Endothelial cell of umbilical vein (primary cell): ENCODE measurements at places on chromosomes 3 and 15.
A peak's percentile ranks its signal among the peaks of the same experiment; 100 is the strongest.

- no peak for DNase-seq
Measured at GRCh38 chr3:102577082-102577789, 142.4 kb downstream of the ZPLD1 start.

- DNase-seq = peak; percentile 81
Measured at GRCh38 chr3:169387751-169388696, 275.5 kb downstream of the MECOM start.

DNA sequence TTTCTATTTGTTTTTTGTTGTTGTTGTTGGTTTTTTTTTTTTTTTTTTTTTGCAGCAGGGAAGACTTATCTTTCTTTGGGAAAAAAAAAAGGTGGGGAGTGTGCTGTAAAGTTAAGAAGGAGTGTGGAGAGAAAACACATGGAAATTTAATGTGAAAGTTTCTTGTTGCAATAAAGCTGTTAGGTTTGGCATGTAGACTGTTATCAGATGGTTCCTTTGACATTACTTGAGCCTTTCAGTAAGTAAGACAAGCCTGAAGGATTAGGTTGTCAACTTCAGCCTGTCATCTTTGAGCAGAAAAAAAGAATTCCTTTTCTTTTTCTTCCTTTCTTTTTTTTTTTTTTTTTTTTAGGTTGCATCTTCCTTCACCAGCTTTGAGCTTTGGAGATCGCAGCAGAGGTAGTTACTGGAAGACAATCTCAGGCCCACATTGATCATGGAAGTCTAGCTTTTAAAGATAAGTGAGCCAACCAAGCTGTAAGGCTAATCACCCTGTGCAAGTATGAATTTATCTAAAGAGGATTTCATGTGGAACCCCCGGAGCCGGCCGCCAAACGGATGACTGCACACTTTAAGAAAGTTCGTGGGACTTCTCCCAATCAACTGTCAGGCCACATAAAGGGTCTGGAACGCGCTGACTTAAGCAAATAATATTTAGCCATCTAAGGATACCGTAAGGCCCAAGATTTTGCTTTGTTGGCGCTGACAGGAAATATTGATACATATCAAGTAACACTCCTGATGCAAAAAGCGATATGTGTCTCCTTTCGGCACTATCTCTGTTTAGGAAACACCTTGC is 1040.1 kb upstream of the NR2F2 start:
- DNase-seq = peak; percentile 52

DNA sequence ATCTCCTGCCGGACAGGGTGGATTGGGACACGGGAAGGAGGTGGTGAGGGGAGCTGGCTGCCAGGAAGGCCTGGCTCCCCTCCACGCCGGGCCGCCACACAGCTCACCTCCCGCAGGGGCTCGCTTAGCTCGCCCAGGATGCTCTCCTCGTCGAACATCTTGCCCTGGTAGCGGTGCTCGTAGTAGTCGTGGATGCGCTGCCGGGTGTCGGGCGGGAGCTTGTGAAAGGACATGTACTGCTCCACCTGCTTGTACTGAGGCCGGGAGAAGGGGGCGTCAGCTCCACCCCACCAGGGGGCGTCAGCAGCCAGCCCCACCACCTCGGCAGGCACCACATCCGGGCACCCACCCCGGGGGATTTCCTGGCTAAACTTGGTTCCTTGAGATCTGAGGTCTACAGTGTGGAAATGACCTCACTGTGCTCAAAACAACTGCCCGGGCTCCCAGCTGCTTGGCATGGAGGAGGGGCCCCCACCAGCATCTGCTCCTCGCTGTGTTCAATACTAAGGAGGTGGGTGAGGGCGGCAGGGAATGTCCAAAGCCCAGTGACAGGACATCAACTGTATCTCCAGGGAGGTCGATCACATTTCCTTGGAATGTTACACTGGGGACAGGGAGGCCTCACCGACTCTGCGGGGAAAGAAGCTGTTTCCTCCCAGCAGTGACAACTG is 43.4 kb downstream of the HCN4 start:
- DNase-seq = no peak

- DNase-seq = peak; percentile 64
Measured at GRCh38 chr15:63088533-63089245, 33.0 kb upstream of the LACTB start.

DNA sequence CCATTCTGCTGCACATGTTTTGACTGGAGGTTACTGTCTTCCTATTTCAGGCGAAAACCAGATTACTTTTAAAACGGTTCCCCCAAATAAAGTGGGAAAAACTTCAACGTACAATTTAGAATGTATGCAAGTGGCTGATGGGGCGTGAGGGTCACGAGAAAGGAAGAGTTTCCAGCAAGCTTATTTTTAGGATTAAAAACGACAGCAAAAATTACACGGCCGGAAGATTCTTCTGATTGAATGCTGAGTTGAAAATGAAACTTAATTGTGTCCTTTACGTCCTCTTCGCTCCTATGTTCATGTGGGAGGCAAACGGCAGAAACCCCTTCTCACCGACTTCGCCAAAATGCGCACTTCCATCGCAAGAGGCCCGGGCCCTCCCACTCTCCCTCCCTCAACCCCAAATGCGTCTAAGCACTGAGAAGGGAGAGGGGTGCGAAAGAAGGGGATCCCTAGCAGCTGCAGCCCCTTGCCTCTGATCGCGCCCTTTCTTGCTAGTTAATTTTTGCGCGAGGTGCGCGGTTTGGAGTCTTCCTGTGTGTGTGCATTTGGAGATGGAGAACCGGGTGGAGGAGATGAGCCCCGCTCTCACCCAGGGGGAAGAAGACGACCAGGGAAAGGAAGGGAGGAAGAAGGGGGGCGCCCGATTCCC is 656 bp downstream of the CD47 start:
- peak; percentile 60 for DNase-seq

DNA sequence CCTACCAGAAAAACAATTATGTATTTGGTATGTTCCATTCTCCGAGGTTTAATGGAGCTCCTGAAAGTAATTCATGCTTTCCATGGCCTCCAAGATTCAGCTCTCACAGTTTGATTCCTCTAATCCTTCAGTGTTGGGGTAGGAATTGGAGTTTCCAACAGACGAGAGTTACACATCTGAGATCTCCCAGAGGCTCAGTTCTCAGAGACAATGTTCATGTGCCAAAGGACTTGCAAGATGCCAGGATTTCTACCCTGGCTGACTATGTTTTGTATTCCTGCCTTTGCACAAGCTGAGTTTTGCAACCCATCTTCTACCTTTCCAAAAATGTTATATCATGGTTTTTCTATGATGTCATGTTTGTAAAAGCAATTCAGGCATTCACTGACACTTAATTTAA is 322.9 kb downstream of the ERC2 start:
- no peak for DNase-seq

- DNase-seq = no peak
Measured at GRCh38 chr15:77647961-77648360, 15.2 kb upstream of the LINGO1 start.

DNA sequence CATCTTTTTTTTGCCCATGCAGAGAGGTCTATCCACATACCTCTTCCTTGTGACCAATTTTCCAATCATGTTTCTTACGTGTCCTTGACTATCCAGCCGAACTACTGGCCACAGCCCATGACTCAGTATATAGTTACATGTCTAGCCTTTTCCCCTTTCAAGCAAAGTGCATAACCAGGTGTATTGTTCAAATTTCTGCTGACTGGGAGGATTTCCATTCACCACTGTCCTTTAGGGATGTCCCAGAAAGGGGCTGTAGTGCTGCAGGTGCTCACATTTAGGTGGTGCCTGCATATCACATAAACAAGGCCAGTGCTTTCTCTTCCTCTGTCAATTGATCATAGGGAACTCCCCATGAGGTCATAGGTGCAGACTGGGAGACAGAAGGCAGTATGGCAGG is 69.4 kb upstream of the ALDH1A3 start:
- DNase-seq = no peak

DNA sequence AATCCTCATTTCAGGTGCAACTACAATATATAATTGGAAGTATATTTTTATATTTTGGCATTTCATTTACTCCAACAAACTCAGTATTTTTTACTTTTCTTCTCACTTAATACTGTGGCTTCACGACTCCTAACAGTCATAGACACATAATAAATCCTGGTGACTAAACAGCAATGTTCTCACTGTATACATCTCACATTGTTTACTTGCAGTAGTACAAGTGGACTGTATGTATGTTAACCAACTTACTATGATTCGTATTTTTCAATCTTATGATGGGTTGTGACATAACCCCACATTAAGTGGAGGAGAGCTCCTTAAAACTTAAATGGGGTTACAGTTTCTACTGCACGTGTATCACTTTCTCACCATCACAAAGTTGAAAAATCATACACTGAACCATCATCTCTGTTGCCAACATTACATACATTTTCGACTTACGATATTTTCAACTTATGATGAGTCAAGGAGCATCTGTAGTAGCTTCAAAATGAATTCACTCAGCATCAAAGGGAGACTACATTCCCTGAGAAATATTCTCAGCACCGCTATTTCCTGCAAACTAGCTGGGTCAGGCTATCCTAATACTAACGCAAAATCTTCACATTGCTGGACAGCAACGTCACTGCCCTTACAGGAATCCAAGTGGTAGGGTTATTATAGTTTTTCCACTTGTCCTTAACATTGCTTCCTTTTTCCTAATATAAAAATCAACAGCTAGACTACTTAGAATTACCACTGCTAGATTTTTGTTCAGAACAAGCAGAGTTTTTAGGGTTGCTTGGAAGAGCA is 7.3 kb downstream of the ADAM10 start:
- peak; percentile 83 for DNase-seq

GRCh38 chr3:5165698-5166097 is 21.8 kb upstream of the EDEM1 start:
- no peak for DNase-seq

DNA sequence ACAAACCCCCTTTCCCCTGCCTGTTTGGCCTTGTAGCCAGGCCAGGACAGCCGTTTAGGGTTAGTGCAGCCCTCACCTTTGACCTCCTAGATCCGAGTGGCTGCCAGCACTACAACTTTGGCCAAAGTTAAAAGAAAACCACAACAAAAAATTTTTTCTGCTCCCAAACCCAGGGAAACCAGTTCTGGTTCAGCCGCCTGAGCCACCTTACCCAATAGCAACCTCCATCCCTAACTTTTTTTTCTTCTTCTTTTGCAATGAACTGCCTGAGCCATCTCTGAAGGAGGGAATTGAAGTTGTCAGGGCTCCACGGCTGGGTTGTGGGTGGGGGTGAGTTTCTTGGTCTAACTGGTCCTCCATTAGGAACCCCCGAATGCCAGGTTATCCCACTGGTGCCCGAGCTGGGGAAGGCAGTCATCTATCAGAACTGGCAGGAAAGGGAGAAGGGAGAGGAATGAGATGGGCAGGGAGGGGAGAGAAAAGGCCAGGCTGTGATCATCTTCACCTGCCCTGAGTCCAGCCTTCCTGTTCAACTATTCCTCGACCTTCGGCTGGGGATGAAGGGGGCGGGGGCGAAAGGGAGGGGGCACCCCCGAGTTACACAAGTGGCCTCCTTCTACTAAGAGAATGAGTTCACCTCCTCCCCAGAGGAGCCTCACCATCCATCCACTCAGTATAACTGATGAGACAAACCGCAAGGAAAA is 6.2 kb upstream of the NR2F2 start:
- DNase-seq = peak; percentile 74

GRCh38 chr3:46536758-46537157 is 29.3 kb downstream of the LRRC2 start:
- no peak for DNase-seq

DNA sequence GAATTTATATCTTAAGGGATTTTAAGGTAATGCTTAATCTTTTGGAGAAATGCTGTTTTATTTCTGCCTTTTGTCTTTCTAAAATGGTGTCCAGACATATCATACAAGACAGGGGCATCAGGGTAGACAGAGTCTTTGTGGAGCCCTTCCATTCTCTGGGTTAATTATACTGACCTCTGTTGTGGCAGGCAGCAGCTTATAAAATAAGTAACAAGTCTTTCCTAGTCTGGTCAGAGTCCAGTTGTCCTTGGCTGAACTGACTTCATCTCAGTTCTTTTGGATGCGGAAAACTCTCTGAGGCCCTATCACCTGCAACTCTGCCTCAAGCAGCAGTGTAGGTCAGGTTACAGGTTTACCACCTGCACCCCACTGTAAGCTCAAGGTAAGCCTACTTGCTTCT is 19.2 kb downstream of the MYNN start:
- DNase-seq = no peak

DNA sequence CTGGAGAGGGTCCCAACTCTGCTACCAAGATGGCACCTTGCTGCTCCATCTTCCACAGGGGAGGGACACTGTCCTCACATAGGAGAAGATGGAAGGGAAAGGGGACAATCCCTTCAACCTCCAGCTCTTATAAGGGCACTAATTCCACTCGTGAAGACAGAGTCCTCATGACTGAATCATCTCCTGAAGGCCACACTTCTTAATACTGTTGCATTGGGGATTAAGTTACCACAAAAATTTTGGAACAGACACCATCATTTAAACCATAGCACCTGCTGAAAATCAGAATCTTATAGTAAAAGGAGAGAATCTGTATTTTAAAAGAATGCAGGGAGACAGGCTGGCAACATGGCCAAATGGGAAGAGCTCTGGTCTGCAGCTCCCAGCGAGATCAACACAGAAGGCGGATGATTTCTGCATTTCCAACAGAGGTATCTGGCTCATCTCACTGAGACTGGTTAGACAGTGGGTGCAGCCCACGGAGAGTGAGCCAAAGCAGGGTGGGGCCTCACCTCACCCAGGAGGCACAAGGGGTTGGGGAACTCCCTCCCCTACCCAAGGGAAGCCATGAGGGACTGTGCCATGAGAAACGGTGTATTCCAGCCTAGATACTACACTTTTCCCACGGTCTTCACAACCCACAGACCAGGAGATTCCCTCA is 69.4 kb upstream of the LIPC start:
- no peak for DNase-seq

GRCh38 chr3:190811775-190812480 is 50.6 kb downstream of the GMNC start:
- peak; percentile 33 for DNase-seq

DNA sequence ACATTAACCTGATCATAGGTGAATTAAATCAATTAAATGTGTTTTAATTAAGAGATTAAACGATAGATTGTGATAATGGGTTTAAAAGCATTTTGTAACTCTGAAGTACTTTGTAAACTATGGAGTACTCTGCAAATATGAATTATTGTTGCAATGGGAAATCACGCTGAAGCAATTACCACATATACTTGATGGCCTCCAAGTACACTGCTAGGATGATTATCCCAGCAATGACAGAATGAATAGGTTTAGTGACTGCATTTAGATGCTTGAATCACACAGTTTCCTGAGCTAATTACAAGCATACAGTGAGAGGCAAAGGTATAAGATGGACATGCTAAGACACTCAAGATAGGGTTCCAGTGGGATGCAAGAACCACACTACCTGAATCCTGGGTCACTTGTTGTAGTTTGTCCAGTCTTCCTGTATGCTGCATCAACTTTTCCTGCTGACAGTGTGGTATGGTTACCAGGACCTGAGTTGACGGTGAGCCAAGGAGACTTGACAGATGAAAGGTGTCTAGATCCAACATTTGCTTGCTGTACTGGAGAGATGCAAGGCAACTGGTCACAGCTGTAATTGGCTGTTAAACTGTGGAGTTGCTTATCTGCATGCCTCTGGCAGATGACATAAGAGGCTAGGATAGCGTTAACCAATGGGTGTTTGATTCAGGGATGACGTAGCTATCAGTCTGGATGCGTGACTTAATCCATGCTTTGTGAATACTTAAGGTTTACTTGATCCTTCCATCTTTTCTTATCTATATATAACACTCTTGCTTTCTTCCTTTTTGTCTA is 38.0 kb downstream of the RNF13 start:
- no peak for DNase-seq

- DNase-seq = no peak
Measured at GRCh38 chr3:119257654-119258410, 17.2 kb upstream of the B4GALT4 start.

GRCh38 chr15:95162069-95162468 is 930.7 kb downstream of the MCTP2 start:
- DNase-seq = no peak
